HT1080 (cell line): ENCODE measurements at places on chromosomes 3 and 15. TPM values are rescaled to one million over a fixed set of nuclear protein-coding genes. Genes with fewer than 3 reads are reported as not detected.

- no peak for DNase-seq
Measured at GRCh38 chr3:99772671-99773070, 45.0 kb upstream of the CMSS1 start.

DNA sequence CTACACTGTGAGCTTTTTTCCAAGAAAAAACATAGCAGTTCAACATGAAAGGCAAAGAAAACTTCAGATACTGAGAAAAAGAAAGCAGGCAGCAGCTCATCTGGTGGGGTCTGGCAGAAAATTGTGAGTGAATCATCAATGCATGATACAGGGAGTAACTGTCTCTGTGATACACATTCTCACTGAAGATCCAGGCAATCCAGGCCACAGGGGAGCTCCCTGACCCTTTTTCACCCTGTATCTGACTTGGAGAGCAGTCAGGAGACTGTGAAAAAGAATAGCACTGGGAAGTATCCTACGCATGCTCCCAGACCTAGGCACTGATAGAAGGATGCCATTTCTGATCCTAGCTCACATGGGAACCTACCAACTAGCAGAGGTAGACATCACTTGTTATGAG, 269.8 kb downstream of the MBNL1 start:
- peak; percentile 6 for DNase-seq

GRCh38 chr15:68792901-68793766, 27.6 kb downstream of the ANP32A start:
- no peak for DNase-seq

GRCh38 chr3:115148142-115148790, 1.2 kb upstream of the ZBTB20 start:
- no peak for DNase-seq

Gene SLMAP
- total RNA-seq: 37.9 and 48.0 TPM in 2 replicates

Gene CHDH
- total RNA-seq: not detected in 2 replicates

Gene ISLR
- 0.05 TPM in 1 of 2 replicates, not detected in the other for total RNA-seq
